ENCODE measurements at places on chromosomes 13 and 19.

DNA sequence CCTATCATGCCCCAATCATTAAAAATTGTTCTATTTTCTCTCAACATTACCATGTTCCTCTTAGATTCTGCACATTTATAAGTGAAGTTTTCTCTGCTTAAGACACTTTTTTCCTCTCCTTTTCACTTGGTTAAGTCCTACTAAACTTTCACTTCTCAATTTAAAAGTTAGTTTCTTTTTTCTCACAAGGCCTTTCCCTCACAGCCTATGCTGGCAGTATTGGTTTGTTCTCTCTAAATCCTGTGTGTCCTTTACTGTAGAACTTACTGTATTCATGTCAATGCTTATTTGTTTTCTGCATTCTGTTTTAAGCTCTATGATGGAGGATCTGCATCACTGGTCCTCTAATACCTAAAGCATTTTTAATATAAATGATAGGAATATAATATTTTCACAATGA lies 2816.6 kb downstream of the PCDH9 start:
- H3K4me3 ChIP-seq, result no peak overlapping the region
- H3K36me3 ChIP-seq, result no peaks in the 10 kb centered on the region
- H3K27ac ChIP-seq, result no peak overlapping the region
- no peaks in the 10 kb centered on the region for H3K27me3 ChIP-seq

DNA sequence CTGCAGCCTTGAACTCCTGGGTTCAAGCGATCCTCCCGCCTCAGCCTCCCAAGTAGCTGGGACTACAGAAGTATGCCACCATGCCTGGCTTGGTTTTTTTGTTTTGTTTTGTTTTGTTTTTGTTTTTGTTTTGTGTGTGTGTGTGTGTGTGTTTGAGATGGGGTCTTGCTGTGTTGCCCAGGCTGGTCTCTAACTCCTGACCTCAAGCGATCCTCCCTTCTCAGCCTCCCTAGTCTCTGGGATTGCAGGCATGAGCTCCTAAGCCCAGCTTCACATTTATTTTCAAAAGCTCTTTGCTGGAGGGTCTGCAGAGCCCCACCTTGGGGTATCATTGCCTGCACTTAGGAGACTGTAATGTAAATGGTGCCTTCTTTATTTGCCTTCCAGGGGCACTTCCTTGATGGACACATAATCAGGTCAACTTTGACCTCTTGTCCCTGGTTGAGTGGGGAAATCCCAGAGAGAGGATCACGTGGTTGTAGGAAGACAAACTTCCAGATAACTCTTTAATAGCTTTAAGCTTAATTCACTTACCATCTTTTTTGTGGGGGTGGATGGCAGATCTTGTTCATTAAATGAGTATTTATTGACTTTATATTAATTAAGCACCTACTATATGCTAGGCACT lies 72.9 kb upstream of the NPAS1 start:
- peaks cover 9% of the 10 kb centered on the region for H3K36me3 ChIP-seq
- H3K4me3 ChIP-seq, result no peak overlapping the region
- H3K27me3 ChIP-seq, result no peaks in the 10 kb centered on the region
- H3K4me1 ChIP-seq, result peaks cover 20% of the 10 kb centered on the region
- no peak overlapping the region for H3K27ac ChIP-seq
- no peak for DNase-seq

- no peak overlapping the region for H3K4me3 ChIP-seq
- no peak for DNase-seq
- no peaks in the 10 kb centered on the region for H3K4me1 ChIP-seq
- H3K27ac ChIP-seq, result no peak overlapping the region
Measured at GRCh38 chr13:48686636-48687210, 33.0 kb downstream of the CYSLTR2 start.

- H3K27ac ChIP-seq, result no peak overlapping the region
- no peaks in the 10 kb centered on the region for H3K27me3 ChIP-seq
- H3K4me3 ChIP-seq, result no peak overlapping the region
- no peaks in the 10 kb centered on the region for H3K36me3 ChIP-seq
Measured at GRCh38 chr19:23716792-23717191, 29.8 kb upstream of the ZNF675 start.

- H3K36me3 ChIP-seq, result no peaks in the 10 kb centered on the region
- H3K27ac ChIP-seq, result no peak overlapping the region
- no peak for DNase-seq
- peaks cover 20% of the 10 kb centered on the region for H3K4me1 ChIP-seq
- no peaks in the 10 kb centered on the region for H3K27me3 ChIP-seq
- H3K4me3 ChIP-seq, result no peak overlapping the region
Measured at GRCh38 chr13:55432814-55433213, 1707.9 kb upstream of the PRR20A start.

Measured in GM23338 (cell line).